Pons (tissue), 1 donor: ENCODE measurements at places on chromosomes 4 and X.
A peak's percentile ranks its signal among the peaks of the same experiment; 100 is the strongest.

GRCh38 chrX:42934020-42934726 lies 156.2 kb upstream of the PPP1R2C start:
- no peak for DNase-seq

DNA sequence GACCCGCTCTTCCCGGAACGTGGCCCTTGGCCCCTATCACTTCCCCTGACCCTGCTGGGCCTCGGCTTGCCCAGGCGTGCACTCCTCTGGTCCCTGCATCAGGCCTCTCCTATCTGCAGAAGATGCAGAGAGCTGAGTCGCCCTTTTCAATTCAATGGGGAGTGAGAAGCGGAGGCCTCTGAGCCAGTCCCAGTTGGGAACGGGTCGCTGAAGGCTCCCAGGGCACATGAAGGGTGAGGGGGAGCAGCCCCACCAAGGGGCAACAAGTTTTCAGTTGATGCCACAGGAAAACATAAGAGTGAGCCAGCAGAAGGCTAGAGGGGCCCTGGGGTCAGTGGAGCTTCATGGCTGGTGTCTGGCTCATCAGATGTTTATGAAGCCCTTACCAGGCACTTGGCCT lies 17.1 kb downstream of the PSAPL1 start:
- DNase-seq: no peak

DNA sequence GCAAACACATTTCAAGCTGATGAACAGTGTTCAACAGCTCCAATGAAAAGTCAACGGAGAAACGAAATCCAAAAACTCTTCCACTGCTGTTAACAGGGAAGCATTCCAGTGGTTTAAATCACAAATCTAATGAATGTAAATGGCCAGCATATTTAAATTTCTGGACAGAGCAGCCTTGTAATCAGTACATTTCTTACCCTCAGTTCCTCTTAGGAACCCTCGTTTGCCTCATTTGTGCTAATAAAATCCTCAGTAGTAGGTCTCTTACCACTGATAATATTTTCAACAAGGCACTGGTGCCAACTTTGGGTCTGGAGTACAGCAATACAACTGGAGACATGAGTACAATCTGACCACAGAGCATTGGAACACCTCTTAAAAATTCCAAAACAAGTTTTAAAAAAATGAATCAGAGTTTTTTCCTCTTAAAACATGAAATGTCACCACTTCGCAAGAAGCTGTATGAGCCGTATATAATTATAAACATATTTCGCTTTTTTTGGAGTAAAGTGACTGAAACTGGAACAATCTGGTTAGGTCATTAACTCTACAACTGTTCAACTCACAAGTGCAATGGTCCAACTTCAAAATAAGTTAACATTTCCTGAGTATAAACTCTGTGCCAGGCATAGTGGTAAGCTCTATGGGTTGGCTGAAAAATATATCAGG lies 211.2 kb downstream of the CPEB2 start:
- DNase-seq: no peak

DNA sequence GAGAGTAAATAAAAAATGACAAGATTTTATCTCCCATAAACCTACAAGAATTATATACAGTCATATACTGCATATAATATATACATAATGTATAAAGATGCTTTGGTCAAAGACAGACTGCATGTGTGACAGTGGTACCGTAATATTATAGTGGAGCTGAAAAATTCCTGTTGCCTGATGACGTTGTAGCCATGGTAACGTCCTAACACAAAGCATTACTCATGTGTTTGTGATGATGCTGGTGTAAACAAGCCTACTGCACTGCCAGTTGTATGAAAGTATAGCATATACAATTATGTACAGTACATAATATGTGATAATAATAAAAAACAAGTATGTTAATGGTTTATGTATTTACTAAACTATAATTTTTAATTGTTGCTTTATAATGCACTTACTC lies 245.2 kb upstream of the CENPE start:
- DNase-seq: no peak

- DNase-seq: no peak
Measured at GRCh38 chr4:7427361-7427760, 7.4 kb downstream of the PSAPL1 start.

DNA sequence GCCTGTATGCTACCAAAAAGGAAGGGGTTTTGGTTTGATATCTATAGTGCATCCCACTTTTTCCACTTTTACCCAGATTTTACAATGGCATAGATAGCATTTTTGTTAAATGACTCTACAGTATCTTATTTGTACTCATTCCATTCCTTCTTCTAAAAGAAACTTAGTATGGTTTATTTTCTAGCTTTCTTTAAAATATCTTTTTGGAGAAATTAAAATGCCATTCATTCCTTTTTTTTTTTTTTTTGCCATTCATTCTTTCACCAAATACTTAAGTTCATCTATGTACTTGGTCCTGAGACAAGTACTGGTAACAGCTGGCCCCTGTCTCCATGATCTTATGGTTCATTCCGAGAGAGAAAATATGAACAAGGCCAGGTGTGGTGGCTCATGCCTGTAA lies 49.1 kb downstream of the MID1 start:
- no peak for DNase-seq

DNA sequence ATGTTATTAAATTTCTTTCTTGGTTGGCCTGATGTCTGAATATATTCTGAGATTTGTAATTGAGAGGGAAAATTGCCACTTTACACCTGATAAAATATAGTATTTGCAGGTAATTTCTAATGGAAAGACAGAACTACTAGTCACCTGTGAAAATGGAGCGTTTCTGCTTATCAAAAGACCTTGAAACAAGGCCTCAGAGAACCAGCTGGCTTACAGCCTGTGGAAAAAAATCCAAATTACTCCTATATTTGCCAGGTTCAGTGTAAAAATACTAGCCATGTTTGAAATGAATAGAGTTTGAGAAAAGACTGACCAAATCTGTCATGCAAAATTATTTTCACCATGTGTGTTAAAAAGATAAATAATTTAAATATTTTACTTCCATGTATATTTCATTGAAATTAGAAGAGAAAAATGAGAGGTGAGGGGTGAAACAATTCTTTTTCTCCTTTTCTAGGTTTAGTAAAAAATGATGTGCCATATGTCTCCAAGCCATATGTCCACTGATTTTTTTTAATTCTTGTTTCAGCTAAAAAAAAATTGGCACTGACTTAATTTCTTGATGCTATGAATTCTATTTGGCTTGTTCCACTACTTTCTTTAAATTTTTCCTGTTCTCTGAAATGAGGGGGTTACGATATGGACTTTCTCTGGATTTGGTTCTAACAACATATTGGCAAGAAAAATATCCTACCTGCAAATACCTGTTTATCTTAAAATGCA lies 464.9 kb downstream of the GRXCR1 start:
- no peak for DNase-seq

DNA sequence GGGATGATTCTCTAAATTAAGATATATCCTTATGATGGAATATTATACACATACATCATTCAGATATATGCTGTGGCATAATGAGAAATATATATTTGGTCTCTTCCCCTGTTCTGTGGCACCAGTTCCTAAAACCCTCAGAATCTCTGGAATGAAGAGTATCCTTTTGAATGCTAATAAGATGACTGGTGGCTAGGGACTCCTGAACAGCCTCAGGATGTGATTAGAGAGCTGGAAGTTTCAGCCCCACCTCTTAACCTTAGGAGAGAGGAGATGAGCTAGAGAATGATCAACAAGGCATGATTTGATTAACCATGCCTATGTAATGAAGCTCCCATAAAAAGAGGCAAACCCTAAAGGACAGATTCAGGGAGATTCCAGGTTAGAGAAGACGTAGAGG lies 632.0 kb downstream of the IQCM start:
- DNase-seq: no peak

GRCh38 chr4:183321079-183321478 lies 1.0 kb upstream of the CLDN22 start:
- DNase-seq: peak; percentile 47

DNA sequence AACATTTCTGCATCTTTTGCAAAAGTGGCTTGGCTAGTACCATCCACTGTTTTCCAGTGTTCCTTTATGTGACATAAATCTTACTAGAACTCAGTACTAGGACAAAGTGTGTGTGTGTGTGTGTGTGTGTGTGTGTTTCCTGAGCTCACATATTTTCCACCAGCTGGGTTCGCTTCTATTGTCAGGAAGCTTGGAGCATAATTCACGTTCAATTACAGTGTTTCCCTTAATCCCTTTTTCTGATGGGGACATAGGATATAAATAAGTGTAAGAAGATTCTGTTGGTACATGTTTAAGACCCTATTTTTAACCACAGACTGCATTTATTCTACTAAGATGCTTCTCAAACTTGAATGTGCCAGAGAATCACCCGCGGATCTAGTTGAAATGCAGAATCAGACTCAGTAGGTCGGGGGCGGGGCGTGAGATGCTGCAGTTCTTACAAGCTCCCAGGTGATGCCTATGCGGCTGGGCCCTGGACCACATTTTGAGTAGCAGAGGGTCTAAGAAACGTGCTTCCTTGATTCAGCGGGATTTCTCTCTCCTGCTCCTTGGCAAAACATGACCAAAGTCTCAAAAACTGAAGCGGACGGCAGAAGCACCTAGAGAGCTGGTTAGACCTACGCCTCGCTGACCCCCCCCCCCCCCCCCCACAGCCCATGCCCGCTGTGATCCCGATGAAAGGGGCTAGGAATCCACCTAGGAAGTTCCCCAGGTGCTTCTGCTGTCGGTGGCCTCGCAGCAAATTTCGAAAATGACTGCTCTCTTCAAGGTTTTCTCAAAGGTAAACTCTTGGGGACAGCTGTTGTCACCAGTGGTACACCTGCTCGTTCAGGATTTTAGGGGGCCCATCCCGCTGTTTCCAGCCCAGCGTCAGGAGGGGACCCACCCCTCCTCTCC lies 797 bp downstream of the CD99L2 start:
- DNase-seq: peak; percentile 23

DNA sequence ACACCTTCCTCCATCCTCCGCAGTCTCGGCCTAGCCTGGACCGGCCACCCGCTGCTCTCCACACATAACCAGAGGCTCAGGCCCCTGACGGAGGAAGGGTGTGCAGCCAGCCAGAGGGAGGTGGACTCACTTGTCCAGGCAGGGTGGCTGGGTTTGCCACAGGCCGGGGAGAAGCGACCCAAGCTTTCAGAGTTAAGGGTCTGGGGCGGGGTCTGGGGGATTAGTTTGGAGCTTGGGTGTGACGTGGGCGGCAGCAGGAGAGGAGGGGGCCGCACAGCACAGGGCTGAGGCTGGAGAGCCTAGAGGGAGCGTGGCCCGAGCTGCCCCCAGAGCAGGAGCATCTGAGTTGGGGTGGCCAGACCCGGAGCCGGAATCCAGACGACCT lies 22.4 kb upstream of the CPLX1 start:
- no peak for DNase-seq

DNA sequence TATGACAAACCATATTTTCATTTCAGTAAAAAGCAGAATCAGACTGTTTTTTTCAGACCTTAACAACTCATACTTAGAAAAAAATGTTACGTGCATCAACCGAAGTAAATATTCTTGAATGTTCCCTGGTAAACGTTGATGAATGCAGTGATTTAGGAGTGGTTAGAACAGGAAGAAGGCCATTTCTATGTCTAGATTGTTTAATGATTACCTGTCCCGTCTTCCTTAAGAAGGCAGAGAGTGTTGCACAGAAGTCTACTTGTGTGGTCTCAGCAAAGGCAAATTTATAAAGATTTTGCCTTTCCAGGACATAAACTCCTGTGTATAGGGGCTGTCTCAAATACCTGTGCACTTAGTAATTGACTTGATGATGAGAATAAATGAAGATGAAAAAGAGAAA lies 134.5 kb downstream of the MGST2 start:
- DNase-seq: no peak

DNA sequence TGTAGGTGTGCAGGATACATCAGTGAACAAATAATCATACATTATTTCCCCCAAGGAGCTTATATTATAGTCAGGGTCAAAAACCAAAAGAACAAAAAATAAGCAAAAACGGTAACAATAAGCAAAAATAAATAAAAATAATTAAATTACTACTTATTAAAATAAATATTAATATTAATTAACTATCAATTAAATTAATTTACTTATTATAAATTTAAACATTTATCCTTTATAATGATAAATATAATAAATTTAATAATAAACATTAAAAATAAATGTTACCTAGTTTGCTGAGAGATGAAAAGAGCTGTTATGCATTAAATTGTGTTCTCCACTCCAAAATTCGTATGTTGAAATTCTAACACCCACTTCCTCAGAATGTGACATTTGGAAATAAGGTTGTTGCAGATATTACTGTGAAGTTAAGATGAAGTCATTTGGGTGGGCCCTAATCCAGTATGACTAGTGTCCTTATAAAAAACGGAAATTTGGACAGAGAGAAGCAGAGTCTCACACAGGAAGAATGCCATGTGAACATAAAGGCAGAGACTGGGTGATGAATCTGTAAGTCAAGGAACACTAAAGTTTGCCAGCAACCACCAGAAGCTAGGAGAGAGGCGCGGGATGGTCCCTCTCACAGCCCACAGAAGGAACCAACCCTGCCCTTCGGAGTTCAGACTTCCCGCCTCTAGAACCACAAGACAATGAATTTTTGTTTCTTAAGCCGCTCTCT lies 67.2 kb upstream of the IBSP start:
- DNase-seq: no peak

- DNase-seq: no peak
Measured at GRCh38 chrX:120377715-120378114, 15.8 kb downstream of the ATP1B4 start.

DNA sequence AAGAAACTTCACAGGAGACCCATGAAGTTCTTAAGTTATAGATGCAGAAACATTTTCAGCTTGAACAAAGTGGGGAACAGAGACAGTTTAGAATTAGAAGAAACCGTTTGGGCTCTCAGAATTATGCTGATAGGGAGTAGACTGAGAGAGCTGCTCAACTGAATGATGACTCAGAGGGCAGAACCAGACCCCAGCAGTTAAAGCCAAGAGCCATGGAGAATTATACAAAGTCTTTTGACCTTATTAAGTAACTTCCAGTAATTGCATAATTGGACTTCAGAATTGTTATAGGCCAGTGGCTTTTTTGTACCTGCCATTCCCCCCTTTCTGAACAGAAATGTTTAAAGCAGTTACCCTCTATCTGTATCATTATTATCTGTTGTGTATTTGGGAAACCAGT lies 642.1 kb downstream of the CCSER1 start:
- DNase-seq: no peak

DNA sequence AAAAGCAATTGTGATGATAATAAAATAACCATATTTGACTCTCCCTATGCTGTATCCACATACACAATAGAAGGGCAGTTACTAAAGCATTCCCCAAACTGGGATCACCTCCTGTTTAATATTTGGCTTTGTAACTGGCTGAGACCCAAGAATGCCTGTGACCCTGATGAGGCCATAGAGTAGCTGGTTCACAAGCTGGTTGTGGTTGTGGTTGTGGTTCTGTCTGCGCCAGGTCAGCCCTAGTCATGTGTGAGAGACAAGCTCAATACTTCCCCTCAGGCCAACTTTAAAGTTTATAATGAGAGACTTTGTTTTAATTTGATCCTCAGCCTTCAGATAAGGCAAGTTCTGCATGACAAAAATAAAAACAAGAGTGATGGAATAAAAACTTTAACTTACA lies 209.9 kb downstream of the PARM1 start:
- no peak for DNase-seq

GRCh38 chrX:150489359-150490015 lies 78.9 kb upstream of the MTM1 start:
- no peak for DNase-seq

GRCh38 chr4:113404841-113405240 lies 355.4 kb downstream of the ANK2 start:
- DNase-seq: no peak
